ENCODE measurements at places on chromosomes 4 and X. TPM values are rescaled to one million over a fixed set of nuclear protein-coding genes. Genes with fewer than 3 reads are reported as not detected.

The TENM3 gene
- total RNA-seq, result 0.26 TPM

The DCTD gene
- 112 TPM for total RNA-seq

The SSX2 gene
- not detected for total RNA-seq

- no peaks in the 10 kb centered on the region for H3K4me1 ChIP-seq
- DNase-seq, result no peak
- H3K27ac ChIP-seq, result no peak overlapping the region
- H3K36me3 ChIP-seq, result no peaks in the 10 kb centered on the region
- H3K4me3 ChIP-seq, result no peak overlapping the region
These were observed 13.8 kb downstream of the TIMM17B start for GRCh38 chrX:48883729-48884128.

DNA sequence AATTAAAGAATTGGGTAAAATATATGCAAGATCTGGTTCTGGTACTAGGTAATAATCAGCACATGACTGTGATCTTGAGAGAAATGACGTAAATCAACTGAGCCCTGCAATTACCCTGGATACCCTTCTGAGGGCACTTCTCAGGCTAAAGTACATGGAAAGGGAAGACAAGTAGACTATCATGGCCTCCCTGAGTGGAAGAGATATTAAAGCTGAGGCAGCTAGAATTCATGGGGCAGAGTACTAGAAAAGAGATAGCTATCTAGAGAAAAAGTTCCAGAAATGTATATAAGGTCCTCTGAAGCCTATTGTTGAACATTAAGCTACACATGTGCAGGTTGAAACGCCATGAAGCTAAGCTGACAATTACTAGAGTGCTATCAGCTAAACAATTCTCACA, 249.6 kb downstream of the NKX6-1 start:
- H3K27me3 ChIP-seq, result no peaks in the 10 kb centered on the region
- H3K4me3 ChIP-seq, result no peak overlapping the region
- H3K36me3 ChIP-seq, result no peaks in the 10 kb centered on the region
- no peaks in the 10 kb centered on the region for H3K4me1 ChIP-seq
- no peak for DNase-seq
- no peak overlapping the region for H3K27ac ChIP-seq

DNA sequence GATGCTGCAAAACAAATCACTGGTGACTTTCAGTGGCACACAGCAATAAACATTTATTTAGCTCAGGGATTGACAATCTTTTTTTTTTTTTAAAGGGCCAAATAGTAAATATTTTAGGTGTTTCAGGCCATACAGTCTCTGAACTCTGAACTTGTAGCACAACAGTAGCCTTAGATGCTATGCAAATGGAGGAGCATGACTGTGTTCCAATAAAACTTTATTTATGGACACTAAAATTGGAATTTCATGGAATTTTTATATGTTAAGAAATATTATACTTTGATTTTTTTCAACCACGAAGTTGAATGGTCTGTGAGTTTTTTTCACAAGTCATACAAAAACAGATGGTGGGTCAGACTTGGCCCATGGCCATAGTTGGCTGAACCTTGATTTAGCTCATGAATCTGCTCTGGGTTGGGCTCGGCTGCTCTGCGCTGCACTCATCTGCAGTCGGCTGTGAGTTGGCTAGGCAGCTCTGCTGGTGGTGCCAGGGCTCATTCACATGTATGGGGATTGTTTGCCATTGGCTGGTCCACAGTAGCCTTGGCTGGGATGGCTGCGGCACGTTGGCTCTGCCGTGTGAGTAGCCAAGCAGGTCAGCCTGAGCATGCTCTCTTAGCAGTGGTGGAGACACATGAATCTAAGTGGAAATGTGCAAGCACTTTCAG, 231.7 kb upstream of the PGRMC2 start:
- no peak overlapping the region for H3K27ac ChIP-seq
- no peaks in the 10 kb centered on the region for H3K27me3 ChIP-seq
- no peak for DNase-seq
- H3K36me3 ChIP-seq, result no peaks in the 10 kb centered on the region
- H3K4me3 ChIP-seq, result no peak overlapping the region

Measured in GM12878 (cell line).